SW 1271 (cell line): ENCODE measurements at places on chromosomes 2 and 18.

- DNase-seq = no peak
These were observed 23.4 kb upstream of the CREG2 start for GRCh38 chr2:101410746-101411145.

DNA sequence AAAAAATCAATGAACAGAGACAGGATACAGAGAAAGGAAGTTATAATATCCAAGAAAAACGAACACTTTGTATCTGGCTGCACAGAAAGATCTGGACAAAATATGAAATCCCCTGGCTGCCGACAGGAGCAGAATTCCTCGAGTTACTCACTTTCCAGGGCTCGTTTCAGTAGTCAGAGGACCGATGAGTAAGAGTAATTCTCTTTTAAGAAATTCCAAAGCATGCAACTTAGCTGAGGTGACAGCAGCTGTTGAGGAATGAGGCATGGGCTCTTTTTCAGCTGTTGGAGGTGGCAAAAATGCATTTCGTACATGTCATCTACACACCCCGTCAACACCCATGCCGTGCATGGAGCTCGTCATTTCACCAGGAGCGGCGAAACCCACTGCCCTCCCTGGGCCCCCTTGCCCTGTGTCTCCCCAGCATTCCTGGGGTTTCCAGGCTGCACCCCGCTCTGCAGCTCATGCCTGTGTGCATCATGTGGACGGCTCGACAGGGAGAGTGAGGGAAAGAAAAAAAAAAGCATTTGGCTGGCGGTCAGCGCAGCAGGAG lies 210.8 kb upstream of the SMIM21 start:
- DNase-seq = no peak

GRCh38 chr18:55337908-55338521 lies 250.0 kb downstream of the TCF4 start:
- DNase-seq = no peak

DNA sequence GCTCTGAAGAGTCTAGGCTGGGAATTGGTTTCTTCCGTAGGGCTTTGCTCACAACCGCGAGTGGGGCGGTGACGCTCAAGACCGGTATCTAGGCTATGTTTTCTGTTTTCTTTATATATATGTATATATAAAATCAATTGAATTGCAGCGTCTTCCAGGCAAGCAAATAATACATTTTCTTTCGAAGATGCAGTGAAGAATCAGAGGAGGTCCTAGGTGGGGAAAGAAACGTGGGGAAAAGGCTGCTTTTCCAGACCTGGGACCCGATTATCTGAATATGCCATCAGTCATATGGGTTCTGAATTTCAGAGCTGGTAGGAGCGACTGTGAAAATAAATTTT lies 714 bp upstream of the SCN9A start:
- DNase-seq = no peak

- DNase-seq = no peak
These were observed 53.7 kb downstream of the ZBTB7C start for GRCh38 chr18:48355276-48356115.

- no peak for DNase-seq
These were observed 253.5 kb downstream of the ACKR3 start for GRCh38 chr2:236823041-236823629.

GRCh38 chr2:231059756-231060155 lies 3.1 kb downstream of the PSMD1 start:
- DNase-seq = no peak
